AG09319 (cell line): ENCODE measurements at places on chromosomes 16 and 17.

- DNase-seq, result peak; percentile 66
Measured at GRCh38 chr17:45307290-45308015, 9.4 kb downstream of the MAP3K14 start.

DNA sequence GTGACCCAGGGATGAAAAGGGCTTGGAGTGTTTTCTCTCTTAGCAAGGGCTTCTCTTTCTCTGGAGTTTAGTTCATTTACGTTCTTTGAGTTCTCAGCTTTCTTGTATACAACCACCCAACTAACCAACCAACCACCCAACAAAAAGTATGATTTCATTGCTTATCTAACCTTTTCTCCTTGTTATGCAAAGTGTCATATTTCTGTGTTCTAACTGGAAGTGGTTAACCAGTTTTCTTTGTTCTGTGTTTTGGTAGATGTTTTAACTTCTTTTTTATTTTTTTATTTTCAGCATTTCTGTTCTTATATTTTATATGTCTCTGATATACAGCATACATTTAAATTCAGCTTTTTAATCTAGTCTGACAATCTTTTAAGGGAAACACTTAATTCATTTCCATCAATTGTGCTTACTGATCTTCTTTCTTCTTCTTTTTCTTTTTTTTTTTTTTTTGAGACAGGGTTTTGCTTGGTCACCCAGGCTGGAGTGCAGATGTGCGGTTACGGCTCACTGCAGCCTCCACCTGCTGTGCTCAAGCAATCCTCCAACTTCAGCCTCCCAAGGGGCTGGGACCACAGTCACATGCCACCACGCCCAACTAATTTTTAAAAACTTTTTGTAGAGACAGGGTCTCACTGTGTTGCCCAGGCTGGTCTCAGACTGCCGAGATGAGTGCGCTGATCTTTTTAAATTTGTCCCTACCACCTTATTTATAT is 29.6 kb downstream of the NLK start:
- no peak for DNase-seq

- DNase-seq, result no peak
Measured at GRCh38 chr16:90057738-90058173, 19.4 kb downstream of the PRDM7 start.

DNA sequence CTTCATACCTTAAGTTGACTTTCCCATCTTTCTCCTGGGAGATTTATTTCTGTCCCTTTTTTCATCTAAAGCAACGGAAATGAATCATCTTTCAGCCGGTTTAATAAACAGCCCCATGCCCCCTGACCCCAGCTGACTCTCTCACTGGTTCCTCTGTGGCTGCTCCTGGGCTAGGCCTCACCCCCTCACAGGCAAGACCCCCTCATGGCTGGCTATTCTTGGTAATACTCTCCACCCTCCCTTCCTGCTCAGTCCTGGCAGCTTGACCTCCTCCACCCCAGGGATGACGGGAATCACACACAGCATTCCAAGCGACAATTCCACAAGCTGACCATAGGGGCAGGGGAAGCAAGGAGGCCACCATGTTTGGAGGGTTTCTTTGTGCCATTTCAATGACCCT is 1.5 kb upstream of the ADAP2 start:
- no peak for DNase-seq

DNA sequence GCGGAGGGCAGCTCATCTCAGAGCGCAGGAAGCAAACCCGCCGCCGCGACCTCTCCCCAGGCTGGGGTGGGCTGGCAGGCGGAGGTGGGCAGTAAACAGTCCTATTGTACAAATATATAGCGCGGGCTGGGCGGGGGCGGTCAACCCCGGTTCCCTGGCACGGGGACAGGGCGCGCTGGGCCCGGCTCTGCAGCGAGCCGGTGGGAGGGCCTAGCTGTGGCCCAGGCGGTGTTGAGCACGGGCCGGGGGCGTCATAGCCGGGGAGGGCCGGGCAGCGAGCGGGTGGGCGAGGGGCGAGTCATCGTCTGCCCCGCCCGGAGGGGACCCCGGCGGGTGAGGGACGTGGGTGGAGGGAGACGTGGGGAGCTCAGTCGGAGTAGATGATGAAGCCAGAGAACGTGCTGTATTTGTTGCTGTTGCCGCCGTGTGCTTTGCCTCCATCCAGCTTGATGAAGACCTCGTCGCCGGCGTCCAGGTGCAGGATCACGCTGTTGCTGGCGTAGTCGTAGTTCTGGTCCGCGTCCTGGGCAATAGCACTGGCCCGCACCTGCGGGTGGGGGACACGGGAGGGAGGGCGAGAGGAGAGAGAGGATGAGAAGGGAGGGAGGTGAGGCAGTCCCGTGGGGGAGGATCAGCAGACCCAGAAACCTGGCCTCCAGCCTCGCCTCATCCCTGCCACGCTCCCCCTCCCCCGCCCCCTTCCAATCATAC is 8.1 kb downstream of the C1QL1 start:
- DNase-seq, result no peak

DNA sequence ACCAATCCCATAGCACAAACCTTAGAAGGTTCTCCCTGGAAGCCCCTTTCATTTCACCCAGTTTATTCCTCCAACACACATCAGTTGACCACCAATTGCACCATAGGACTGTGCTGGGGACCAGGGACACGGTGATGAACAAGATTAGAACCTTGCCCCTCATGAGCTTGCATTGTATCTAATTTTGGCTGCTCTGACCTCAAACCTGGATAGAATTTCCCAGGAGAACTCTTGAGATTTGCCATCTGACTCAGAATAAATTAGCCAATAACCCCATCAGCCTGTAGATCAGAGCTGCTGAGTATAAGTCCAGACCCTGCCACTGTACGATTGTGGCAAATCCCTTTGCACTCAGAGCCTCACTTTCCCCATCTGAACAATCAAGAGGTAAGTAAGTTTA is 52.1 kb downstream of the CDH11 start:
- DNase-seq, result no peak

GRCh38 chr17:20184977-20185619 is 175.9 kb downstream of the SPECC1 start:
- DNase-seq, result no peak
